CD4-positive, alpha-beta T cell treated with Interleukin-15 for 4 hours (primary cell): ENCODE measurements at places on chromosomes 3 and 15.

DNA sequence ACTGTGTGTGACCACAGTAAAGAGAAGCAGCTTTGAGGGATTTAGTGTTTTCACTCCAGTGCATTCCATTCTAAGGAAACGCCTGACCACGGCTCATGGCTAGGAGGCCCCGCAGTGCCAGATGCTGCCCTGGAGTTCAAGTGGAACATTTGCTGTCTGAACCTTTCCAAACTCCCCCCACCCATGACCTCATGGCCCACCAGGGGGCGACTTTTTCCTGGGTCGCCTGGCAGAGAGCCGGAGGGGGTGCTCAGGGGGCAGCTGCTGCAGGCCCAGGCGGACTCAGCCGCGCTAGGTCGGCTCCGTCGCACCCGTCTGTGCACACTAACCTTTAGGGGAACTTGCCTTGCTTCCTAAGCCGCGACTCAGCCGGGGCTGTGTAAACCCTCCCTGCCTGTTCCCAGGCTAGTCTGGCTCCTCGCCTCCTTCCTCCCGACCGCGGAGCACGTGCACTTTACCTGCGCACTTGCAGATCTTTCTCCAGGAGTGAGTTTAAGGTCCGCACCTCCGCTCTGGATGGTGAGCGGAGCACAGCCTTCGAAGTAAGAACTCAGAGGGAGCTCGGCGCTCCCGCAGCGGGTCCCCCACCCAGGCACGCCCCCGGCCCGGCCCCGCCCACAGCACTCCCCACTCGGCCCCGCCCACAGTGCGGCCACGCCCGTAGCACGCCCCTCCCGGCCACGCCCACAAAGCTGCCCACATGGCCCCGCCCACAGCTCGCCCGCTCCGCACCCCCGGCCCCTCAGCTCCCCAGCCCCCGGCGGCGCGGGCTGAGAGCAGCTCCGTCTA is at the start of gene OCA2:
Gene OCA2 (minus strand): TSS at position 550 of the 789 bp plus-strand sequence. CDS start 17,441 bp downstream, outside the sequence.
- no peak for DNase-seq

DNA sequence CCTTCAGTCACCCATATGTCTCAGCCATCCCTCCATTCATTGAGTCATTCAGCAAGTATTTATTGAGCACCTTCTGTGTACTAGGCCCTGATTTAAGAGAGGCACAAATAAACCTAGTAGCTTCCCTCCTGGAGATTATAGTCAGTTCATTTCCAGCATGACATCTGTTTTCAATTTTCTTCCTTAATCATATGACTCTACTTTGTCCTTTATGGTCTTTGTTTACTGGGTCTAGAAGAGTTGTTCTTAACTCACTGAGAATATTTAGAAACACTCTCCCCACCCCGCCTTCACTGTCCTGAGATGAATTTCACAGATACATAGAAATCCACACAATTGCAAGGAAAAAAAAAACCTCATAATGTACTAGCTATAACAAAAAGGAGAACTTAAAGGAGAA is 44.8 kb upstream of the ADAMTS9 start:
- no peak for DNase-seq

- DNase-seq: no peak
Measured at GRCh38 chr3:45371621-45372020, 16.8 kb upstream of the LARS2 start.

GRCh38 chr3:13069495-13069894 is 3.7 kb downstream of the IQSEC1 start:
- DNase-seq: peak; percentile 60

- no peak for DNase-seq
Measured at GRCh38 chr3:175335229-175335628, 476.1 kb downstream of the NAALADL2 start.

DNA sequence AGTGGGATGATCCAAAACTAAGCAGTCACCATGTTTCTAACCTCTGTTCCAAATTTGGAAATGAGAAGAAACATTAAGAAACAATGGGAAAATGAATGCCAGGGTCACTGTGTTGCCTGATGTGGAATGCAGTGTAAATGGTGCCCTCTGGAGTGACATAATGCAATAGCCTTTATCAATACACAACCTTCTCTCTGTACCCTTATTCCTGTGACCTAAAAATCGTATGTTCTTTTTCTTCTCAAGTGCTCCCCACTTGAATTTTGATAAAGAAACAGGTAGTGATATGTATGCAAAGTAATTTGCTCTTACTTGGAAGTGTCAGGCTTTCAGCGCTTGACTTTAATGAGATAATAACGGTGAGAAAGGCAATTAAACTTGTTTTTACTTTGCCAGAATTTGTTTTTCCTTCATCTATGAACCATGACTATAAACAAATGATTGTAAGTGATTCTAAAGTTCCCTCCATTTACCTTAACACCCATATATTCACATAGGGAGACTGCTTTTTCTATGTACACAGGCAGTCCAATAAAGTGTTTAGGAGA is 145.8 kb upstream of the THRB start:
- DNase-seq: no peak

- DNase-seq: no peak
Measured at GRCh38 chr15:37289109-37289765, 188.9 kb upstream of the MEIS2 start.

DNA sequence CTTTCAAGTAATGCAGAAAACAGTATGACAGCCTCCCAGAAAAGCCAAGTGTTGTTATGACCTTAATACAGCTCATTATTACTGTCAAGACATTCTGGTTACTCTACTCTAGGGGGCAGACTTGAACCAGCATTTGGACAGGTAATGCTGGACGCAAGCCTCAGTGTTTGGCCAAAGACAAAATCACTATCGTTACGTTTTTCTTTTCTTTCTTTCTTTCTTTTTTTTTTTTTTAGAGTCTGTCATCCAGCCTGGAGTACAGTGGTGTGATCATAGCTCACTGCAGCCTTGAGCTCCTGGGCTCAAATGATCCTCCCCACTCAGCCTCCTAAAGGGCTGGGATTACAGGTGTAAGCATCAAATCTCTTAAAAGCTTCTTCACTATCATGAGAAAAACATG is 29.4 kb upstream of the TMEM45A start:
- peak; percentile 18 for DNase-seq

GRCh38 chr15:96158938-96159337 is 171.6 kb upstream of the NR2F2 start:
- no peak for DNase-seq

DNA sequence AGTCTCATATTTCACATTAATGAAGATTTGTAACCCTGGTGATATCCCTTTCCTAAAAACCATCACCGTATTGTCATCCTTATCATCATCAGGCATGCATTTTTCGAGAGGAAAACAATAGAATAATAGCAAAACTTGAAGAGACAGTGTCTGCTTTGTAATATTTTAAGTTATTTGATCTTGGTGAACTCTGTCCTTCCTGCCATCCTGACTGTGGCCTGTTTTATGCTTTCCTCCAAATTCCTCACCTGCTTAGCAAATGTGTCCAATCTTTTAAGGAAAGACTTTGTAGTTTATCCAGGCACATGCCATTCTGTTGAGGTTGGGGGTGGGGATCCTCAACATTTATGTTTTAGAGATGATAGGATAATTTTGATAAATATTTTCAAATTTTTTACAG is 306.1 kb upstream of the COL8A1 start:
- DNase-seq: no peak

- no peak for DNase-seq
Measured at GRCh38 chr3:15476378-15476777, 45.1 kb downstream of the COLQ start.

DNA sequence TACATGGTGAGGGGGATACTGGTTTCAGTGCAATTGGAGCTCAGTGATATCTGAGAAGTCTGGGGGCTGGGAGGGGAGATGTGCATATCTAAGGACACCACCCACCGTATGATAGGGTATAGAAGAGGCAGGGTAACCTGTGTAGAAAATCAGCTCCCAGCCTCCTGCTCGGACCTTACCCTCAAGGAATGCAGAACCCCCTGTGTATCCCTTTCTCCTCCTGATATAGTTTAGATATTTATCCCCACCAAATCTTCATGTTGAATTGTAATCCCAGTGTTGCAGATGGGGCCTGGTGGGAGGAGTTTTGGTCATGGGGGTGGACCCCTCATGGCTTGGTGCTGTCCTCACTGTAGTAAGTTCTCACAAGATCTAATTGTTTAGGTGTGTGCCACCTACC is 48.2 kb upstream of the GATA2 start:
- DNase-seq: no peak

DNA sequence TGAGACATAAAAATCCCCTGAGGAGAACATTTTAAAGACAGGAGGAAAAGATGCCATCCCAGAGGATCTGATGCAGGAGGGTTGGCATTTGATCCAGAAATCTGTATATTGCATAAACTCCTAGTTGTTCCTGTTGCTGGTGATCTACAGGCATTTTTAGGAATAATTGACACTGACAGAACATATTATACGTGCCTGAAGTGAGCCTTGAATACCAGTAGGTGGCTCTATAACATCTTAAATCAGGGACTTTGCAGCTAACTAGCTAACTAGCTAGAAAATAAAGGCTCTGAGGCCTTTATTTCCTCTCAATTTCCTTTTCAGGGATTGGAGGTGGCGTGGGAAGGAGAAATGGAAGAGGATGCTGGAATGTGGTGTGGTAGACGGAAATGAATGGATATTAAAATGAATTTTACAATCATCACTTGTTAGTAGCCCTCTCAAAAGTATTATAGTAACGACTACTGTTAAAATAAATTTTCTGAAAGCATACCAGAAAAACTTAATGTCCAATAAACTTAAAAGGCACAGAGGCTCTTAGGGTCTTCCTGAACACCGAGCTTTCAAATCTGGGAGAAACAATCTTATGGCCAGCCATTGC is 73.8 kb upstream of the ZBED2 start:
- DNase-seq: peak; percentile 52

GRCh38 chr15:91698241-91698640 is 155.3 kb upstream of the SLCO3A1 start:
- no peak for DNase-seq

DNA sequence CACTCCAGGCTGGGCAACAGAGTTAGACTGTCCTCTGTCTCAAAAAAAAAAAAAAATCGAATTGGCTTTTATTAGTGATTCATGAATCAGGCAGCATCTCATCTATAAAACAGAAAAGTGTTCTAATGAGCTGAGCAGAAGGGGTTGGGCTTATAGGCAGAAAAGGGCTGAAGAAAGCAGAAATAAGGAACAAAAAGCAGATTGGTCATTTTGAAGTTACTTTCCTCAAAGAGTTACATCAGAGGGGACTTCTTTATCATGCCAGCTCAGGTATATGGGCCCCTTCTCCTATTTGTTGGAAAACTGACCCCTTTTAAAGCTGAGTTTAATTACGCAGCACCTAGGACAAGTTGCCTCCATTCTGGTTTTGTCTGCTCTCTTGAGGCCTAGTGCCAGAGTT is 722 bp upstream of the POGLUT1 start:
- DNase-seq: no peak

GRCh38 chr15:95840004-95840403 is 490.5 kb upstream of the NR2F2 start:
- DNase-seq: no peak

DNA sequence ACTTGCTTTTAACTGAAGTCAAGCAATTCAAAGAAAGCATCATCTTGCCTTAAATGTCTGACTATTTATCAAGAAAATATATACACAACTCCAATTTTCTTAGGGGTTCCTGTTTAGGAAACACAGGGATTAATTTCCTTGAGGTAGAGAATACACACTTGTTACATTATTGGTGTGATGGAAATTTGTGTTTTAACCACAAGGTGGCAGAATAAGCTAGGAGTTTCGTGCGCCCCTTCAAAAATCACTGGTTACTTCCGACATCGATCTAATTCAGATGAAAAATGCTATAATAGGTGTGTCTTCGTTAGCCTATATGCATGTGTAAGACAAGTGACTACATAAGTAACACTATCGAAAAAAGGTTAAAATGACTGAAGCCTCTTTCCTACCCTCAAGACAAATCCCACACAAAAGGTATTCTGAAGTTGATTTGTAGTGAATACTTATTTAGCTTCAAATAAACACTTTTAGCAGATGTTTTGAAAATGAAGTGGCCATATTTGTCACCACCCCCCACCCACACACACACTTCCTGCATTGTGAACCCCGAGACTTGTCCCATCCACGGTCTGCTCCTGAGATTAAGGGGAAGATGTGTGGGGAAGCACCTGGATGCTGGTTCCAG is 246.5 kb downstream of the ROBO1 start:
- DNase-seq: no peak

GRCh38 chr3:189498995-189499704 is 132.0 kb upstream of the TP63 start:
- no peak for DNase-seq

DNA sequence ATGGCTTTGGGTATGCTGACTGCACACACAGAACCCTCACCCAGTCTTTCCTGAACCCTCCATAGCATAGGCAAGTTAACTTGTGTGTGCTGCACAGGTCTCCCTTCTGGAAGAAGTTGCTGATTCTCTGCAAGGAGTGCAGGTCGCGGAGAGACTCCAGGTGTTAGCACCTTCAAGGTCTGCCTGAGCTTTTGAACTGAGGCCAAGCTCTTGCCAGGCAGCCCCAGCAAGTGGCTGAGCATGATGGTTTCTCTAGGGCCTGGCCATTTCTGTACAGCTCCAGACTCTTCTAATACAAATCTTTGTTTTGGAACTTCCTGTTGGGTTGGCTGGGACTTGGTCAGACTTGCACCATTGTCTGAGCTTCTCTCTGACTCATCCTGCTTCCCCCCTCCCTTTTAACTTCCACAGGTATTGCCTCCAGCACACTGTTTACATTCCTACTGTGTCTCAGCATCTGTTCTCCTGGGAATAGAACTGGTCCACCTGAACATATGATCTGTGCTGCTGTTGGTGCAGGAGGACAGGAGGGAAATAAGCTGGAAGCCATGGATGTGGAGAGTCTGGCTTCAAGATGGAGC is 53.3 kb downstream of the KY start:
- no peak for DNase-seq

DNA sequence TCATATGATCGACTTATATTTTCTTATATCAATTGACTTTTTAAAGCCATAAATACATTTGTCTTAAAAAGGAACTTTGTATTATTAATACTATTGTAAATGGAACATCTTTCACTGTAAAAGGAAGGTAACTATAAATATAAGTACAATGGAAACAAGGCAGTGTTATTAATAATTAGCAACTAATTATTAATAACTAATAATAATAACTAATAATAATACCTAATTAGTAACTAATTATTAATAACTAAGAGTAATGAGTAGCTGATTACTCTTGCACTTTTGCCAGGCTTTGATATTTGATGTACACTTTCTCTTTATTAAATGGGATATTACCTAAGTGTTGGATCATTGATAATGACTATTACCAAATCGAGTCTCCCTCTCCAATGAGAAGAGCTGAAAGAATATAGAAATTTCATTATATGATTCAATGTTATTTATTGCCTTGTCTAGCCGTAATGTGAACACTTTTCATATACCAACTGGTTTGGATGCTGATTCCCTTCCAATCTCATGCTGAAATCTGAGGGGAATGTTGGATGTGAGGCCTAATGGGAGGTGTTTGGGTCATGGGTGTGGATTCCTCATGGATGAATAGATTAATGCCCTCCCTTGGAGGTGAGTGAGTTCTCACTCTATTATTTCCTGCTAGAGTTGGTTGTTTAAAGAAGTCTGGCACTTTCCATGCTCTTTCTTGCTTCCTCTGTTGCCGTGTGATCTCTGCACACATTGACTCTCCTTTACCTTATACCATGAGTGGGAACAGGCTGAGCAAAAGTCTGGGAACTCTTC is 202.1 kb upstream of the ZBTB20 start:
- no peak for DNase-seq
